ENCODE measurements at places on chromosomes 7 and 10. TPM values are rescaled to one million over a fixed set of nuclear protein-coding genes. Genes with fewer than 3 reads are reported as not detected.

Gene SRPK2
- 58.6 TPM for total RNA-seq

DNA sequence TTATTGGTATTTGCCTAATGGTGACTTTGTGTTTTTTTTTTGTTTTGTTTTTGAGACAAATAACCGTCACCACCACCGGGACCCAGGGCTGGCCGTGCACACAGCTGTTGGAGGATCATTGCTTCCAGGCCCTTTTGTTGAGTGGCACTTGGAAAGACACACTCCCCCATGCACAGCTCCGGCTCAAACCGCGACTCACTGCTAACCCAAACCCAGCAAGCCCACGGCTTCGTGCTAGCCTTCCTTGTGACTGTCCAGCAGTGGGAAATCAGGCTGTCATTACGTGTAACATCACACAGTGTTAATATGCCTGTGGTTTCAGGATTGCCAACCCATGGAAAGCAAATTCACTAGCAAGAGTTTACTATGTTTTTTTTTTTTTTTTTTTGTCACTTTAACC lies 17.4 kb downstream of the BNIP3 start:
- H3K4me1 ChIP-seq, result no peaks in the 10 kb centered on the region
- peaks cover 9% of the 10 kb centered on the region for H3K36me3 ChIP-seq
- H3K27ac ChIP-seq, result no peak overlapping the region
- H3K27me3 ChIP-seq, result no peaks in the 10 kb centered on the region

GRCh38 chr7:139743267-139743966 lies 34.4 kb downstream of the HIPK2 start:
- H3K36me3 ChIP-seq, result peaks cover 3% of the 10 kb centered on the region
- H3K27ac ChIP-seq, result peak overlapping the region; percentile 25
- peaks cover 96% of the 10 kb centered on the region for H3K4me1 ChIP-seq

DNA sequence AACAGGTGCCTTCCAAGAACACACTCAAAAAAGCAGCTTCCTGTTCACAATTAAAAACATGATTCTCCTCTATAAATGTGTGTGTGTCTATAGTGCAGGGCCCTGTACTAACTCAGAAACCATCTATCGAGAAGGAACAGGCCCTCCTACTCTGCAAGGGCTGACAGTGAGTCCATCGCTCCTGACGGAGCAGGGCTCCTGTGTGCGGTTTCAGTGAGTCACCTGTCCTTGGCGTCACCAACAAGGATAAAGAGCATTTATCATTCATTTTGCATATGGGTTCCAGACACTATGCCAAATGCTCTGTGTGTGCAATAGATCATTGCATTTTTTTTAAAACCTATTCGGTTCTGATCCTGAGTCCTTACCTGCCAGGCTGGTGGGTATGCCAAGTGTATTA lies 63.7 kb downstream of the TACC2 start:
- DNase-seq, result no peak
- H3K4me3 ChIP-seq, result no peak overlapping the region
- H3K4me1 ChIP-seq, result peaks cover 12% of the 10 kb centered on the region
- H3K36me3 ChIP-seq, result no peaks in the 10 kb centered on the region

DNA sequence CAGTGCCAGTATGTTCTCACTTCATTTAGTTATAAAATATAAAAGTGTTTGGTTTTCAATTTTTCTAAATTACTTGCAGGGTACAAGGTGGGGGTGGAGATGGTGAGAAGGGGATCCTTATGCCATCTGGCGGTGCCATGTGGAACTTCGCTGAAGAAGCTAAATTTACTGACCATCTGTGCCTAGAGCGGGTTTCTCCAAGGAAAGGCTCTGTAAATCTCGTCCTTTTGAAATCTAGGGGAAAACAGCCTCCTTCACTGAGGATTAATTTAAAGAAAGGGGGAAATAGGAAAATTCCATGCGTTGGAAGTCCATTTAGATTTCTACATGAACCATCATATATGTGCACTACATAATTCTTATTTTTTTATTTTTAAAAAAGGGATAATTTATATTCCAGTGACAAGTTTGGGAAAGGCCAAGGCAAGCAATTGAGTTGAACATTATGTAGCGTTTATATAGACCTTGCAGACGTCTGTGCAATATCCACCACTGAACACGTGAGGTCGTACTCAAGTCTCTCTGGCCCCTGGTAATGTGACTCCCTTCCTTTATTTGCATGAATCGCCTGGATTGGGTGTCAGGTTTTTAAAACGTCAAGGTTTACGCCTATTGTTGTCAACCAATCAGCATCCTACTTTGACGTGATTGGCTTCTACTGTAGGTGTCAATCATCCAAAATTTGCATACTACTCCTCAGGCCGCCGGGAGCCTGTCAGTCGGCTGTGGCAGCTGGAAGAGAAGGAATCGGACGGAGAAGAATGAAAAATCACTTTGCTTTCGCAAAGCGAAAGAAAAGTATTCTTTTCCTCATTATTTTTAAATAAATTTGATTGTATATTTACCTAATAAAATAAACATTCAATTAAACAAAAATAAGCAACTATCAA lies 297.1 kb upstream of the NFE2L3 start:
- H3K4me1 ChIP-seq, result peaks cover 41% of the 10 kb centered on the region
- peak overlapping the region; percentile 90 for H3K27ac ChIP-seq
- H3K4me3 ChIP-seq, result peak overlapping the region; percentile 35
- DNase-seq, result no peak
- H3K27me3 ChIP-seq, result peaks cover 14% of the 10 kb centered on the region

DNA sequence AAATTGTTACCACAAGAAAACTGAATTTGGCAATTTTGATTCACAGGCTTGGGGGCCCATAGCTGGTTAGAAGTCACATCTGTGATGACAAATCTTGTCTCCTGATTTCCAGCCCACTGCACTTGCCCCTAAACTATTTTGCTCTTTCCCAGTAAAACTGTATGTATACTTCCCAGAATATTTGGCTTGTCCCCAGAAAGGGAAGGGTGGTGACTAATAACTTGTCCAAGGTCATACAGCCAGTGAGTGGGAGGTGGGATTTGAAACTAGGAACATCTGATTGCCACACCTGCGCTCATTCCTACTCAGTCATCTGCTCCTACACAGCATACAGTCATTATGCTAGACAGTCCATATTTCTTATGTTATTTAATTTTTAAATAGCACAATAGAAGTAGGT lies 304.5 kb downstream of the SDHAF3 start:
- no peaks in the 10 kb centered on the region for H3K27me3 ChIP-seq
- H3K4me1 ChIP-seq, result no peaks in the 10 kb centered on the region
- DNase-seq, result no peak
- no peak overlapping the region for H3K27ac ChIP-seq
- H3K4me3 ChIP-seq, result no peak overlapping the region
- H3K36me3 ChIP-seq, result no peaks in the 10 kb centered on the region

Gene CALCR
- 0.20 TPM for total RNA-seq

Gene SEMA3D
- total RNA-seq, result 2.0 TPM

- no peak overlapping the region for H3K27ac ChIP-seq
- H3K4me3 ChIP-seq, result no peak overlapping the region
- H3K36me3 ChIP-seq, result no peaks in the 10 kb centered on the region
- no peaks in the 10 kb centered on the region for H3K27me3 ChIP-seq
- no peak for DNase-seq
- no peaks in the 10 kb centered on the region for H3K4me1 ChIP-seq
Measured at GRCh38 chr10:131381576-131381975, 70.1 kb upstream of the TCERG1L start.

DNA sequence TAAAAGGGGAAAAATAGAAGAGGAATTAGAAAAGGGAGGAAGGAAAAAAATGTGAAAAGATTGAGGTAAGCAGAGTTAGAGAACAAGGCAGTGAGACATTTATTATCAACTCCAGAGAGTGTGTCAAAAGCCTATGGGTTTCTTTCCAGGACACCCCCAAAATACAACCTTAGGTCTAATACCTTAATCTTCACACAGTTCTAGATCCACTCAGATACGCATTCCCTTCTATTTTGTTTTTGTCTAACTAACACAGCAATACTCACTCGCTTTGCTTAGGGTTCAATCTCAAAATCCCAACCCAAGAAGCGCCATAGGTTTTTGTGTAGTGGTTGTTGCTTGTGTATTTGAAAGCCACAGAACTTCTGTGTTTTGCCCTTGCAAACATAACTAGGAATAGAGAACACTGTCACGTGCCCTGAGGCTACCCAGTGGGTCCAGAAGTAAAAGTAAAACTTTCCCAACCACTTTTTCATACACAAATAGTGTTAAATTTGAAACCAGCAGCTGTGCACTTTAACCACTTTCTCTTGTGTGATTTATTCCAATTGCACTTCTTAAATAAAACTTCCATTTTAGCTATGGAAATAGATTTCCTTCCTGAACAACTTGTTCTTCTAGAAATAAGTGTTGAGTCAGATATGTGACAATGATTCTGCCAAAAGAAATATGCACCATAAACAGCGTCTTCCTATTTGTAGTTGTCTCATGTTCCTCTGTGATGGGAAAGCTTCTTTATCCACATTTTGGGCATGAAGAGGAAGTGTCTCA lies 414.7 kb upstream of the GHITM start:
- no peaks in the 10 kb centered on the region for H3K27me3 ChIP-seq
- no peak overlapping the region for H3K4me3 ChIP-seq
- no peak for DNase-seq
- H3K4me1 ChIP-seq, result peaks cover 17% of the 10 kb centered on the region
- no peak overlapping the region for H3K27ac ChIP-seq

Gene CDK6
- 162 TPM for total RNA-seq

DNA sequence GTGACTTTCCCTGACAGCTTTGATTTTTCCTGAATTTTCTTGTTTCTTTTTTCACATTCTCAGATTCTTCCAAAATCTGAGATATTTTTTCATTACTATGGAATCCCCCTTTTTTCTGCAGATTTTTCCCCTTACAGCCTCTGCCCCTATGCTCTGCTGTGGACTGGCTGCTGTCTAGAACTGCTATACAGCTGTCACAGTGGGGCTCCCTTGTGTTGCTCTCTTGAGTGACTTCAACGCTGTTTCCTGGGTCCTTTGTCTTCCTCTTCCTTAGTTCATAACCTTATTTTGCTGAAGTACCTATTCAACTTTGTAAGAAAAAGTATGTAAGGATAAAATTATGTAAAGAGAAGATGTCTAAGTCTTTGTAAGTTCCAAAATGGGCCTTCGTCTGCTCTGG lies 234.1 kb upstream of the YAE1 start:
- peaks cover 6% of the 10 kb centered on the region for H3K4me1 ChIP-seq
- no peak overlapping the region for H3K4me3 ChIP-seq
- DNase-seq, result no peak
- no peaks in the 10 kb centered on the region for H3K36me3 ChIP-seq
- peaks cover 13% of the 10 kb centered on the region for H3K27me3 ChIP-seq
- H3K27ac ChIP-seq, result no peak overlapping the region

- H3K4me3 ChIP-seq, result no peak overlapping the region
- H3K27ac ChIP-seq, result no peak overlapping the region
- DNase-seq, result no peak
- H3K36me3 ChIP-seq, result no peaks in the 10 kb centered on the region
- peaks cover 10% of the 10 kb centered on the region for H3K27me3 ChIP-seq
- H3K4me1 ChIP-seq, result peaks cover 8% of the 10 kb centered on the region
Measured at GRCh38 chr7:152520861-152521302, 85.1 kb upstream of the KMT2C start.

- H3K36me3 ChIP-seq, result peaks cover 5% of the 10 kb centered on the region
- no peak overlapping the region for H3K4me3 ChIP-seq
- H3K27ac ChIP-seq, result no peak overlapping the region
- no peak for DNase-seq
- peaks cover 7% of the 10 kb centered on the region for H3K27me3 ChIP-seq
Measured at GRCh38 chr10:88477343-88478085, 105.6 kb downstream of the RNLS start.

Gene OSBPL3
- 10.6 TPM for total RNA-seq

DNA sequence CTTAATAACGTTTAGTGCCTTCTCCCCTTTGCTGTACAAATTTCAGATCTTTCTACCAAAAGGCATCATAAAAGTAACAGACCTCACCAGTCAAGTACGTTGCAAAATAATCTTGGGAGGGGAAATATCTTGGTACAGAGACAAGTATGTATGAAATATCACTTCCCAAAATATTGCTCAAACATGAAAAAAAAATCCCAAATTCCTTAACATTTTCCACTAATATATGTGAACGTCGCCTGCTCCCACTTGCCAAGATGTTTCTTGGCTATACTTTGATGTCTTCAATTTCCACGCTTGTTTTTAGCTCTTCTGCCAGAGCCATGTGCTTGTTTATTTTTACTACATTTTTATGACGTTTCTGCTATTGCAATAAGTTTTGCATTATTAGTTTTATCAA lies 223.5 kb downstream of the PLXNA4 start:
- H3K4me1 ChIP-seq, result peaks cover 12% of the 10 kb centered on the region
- no peaks in the 10 kb centered on the region for H3K27me3 ChIP-seq
- no peak overlapping the region for H3K4me3 ChIP-seq
- DNase-seq, result no peak
- H3K27ac ChIP-seq, result peak overlapping the region; percentile 60

- no peaks in the 10 kb centered on the region for H3K27me3 ChIP-seq
- no peaks in the 10 kb centered on the region for H3K36me3 ChIP-seq
- H3K27ac ChIP-seq, result no peak overlapping the region
- peaks cover 17% of the 10 kb centered on the region for H3K4me1 ChIP-seq
Measured at GRCh38 chr10:3354174-3354900, 181.8 kb upstream of the PITRM1 start.

DNA sequence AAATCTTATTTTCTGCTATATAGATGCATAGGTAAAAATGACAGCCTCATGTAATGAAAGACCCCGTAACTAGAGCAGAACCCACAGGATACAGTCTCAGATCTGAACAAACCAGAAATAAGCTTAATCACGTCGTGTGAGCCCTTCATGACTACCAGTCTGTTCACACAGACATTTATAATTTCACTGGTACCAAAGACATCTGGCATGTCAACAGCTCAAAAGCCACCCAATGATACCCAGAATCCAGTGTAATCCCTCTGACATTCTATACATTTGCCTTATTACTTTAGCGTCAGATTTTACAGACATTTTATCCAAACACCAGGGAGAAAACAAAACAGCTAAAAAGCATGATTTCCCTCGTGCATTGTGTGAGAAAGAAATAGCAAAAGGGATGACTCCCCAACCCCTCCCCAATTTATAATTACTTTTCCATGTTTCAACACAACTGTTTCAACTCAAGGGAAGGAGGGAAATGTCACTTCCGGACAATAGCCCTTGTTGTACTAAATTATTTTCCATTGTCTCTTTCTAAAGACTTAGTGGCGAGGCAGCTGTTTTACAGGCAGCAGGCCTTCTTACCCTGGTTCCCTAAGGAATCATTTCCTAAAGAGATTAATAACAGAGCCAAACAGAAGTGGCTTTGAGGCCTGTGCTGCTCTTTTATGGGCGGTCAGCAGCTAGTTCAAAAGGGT lies 33.2 kb downstream of the DOCK4 start:
- H3K27ac ChIP-seq, result no peak overlapping the region
- peaks cover 2% of the 10 kb centered on the region for H3K36me3 ChIP-seq
- H3K4me3 ChIP-seq, result no peak overlapping the region
- DNase-seq, result no peak
- peaks cover 24% of the 10 kb centered on the region for H3K4me1 ChIP-seq
- no peaks in the 10 kb centered on the region for H3K27me3 ChIP-seq

- no peak overlapping the region for H3K4me3 ChIP-seq
- no peaks in the 10 kb centered on the region for H3K36me3 ChIP-seq
- no peak overlapping the region for H3K27ac ChIP-seq
- DNase-seq, result no peak
Measured at GRCh38 chr7:110609336-110609735, 481.6 kb upstream of the LRRN3 start.

GRCh38 chr7:7550663-7551062 lies 15.0 kb upstream of the COL28A1 start:
- H3K36me3 ChIP-seq, result peaks cover 2% of the 10 kb centered on the region
- peaks cover 13% of the 10 kb centered on the region for H3K4me1 ChIP-seq
- no peaks in the 10 kb centered on the region for H3K27me3 ChIP-seq
- no peak overlapping the region for H3K27ac ChIP-seq

Gene OGDHL
- total RNA-seq, result 0.45 TPM

Gene AP3M1
- 37.0 TPM for total RNA-seq

Gene FKBP9
- total RNA-seq, result 335 TPM

Gene CFAP46
- 0.92 TPM for total RNA-seq

GRCh38 chr10:48390933-48391845 lies 84.7 kb downstream of the MAPK8 start:
- no peaks in the 10 kb centered on the region for H3K27me3 ChIP-seq
- no peaks in the 10 kb centered on the region for H3K36me3 ChIP-seq
- H3K4me1 ChIP-seq, result peaks cover 17% of the 10 kb centered on the region
- H3K4me3 ChIP-seq, result no peak overlapping the region
- DNase-seq, result no peak
- peak overlapping the region; percentile 63 for H3K27ac ChIP-seq

All from chondrocyte (in vitro differentiated cells).